Stimulated activated CD4-positive, alpha-beta T cell treated with anti-CD3 and anti-CD28 coated beads, Interleukin-15, amount 100 ng/mL, for 48 hours (primary cell): ENCODE measurements at places on chromosomes 2 and 18.

GRCh38 chr18:62525608-62526007 lies 2.8 kb downstream of the ZCCHC2 start:
- no peak for DNase-seq

- DNase-seq, result no peak
Observed at GRCh38 chr2:121189011-121189410, 96.0 kb downstream of the TFCP2L1 start.

GRCh38 chr18:74198453-74198852 lies 50.1 kb downstream of the TIMM21 start:
- no peak for DNase-seq

- DNase-seq, result no peak
Observed at GRCh38 chr2:160317181-160318099, 117.4 kb upstream of the ITGB6 start.

- DNase-seq, result no peak
Observed at GRCh38 chr2:19627359-19627758, 268.9 kb upstream of the OSR1 start.

DNA sequence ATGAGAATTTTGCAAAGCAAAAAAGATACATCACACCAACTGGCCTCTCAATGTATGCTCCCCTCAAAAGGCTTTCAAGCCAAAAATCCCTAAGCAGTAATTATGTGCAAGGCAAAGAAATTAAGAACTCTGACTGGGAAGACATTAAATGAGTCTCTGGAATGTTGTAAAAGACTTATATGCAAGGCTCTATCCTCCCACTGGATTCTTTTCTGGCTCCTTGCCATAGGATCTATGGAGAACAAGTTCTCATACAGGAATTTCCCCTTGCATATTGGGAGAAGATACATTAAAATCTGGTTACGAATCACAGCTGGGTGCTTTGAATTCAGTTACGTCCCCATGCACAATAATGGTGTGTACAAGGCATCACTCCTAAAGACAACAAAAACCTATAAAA lies 73.4 kb upstream of the ATL2 start:
- DNase-seq, result no peak

GRCh38 chr2:146997945-146998344 lies 846.9 kb upstream of the ACVR2A start:
- no peak for DNase-seq

- DNase-seq, result no peak
Observed at GRCh38 chr18:27062802-27063201, 122.3 kb downstream of the CHST9 start.

DNA sequence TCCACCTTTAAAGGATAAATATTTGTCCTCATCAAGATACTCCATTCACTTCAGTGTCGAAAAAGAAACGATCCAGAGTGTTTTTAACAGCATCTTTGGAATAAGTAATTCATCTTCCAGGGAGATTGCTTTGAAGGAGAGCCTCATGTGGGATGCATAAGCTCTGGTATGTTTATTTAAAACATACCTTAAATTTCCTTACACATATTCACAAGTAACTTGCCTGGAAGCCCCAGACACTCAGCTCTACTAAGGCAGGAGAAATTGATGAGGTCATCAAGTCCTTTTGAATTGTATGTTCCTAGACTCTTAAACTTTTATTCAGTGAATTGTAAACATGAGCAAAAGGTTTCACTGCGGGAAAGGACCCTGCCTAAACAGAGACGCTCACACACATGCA lies 103.0 kb downstream of the CDK15 start:
- no peak for DNase-seq

DNA sequence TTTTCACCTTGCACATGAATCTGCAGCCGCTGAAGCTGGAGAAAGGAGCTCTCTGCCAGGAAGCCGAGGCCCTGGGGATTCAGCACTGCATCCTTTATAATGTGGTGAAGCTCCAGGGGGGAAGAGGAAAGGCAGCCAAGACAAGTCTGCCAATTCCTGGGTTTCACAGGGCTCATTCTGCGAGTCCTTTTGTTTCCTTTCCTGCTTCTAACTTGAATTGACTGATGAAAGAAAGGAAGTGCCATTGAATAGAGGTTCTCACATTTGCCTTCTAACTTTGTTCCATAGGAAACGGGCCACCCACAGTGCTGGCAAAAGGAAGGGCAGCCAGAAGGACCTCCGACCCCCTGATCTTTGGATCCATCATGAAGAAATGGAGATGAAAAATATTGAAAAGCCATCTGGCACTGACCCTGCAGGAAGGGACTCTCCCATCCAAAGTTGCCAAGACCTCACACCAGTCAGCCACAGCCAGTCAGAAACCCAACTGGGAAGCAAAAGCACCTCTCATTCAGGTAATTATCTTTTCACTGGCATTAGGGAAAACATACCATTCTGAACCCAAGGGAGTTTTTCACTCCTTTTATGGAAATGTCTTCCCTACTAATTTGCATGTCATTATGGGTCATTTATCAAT lies 765.4 kb downstream of the MBD2 start:
- no peak for DNase-seq

- DNase-seq, result no peak
Observed at GRCh38 chr18:31269566-31269965, 48.4 kb upstream of the DSG1 start.
